ENCODE measurements at places on chromosomes 13 and 19. TPM values are rescaled to one million over a fixed set of nuclear protein-coding genes. Genes with fewer than 3 reads are reported as not detected.

GRCh38 chr19:51693260-51693659 lies at the start of gene SPACA6:
Gene SPACA6 (plus strand): TSS chr19:51693330. CDS start chr19:51693527, 197 bp downstream.
- no peak for DNase-seq

INAFM1 gene
- total RNA-seq: 5.7 TPM

ARHGAP35 gene
- 24.0 TPM for total RNA-seq

- peak; percentile 96 for DNase-seq
Measured at GRCh38 chr19:37251308-37252229, 33.6 kb downstream of the ZNF383 start.

DNA sequence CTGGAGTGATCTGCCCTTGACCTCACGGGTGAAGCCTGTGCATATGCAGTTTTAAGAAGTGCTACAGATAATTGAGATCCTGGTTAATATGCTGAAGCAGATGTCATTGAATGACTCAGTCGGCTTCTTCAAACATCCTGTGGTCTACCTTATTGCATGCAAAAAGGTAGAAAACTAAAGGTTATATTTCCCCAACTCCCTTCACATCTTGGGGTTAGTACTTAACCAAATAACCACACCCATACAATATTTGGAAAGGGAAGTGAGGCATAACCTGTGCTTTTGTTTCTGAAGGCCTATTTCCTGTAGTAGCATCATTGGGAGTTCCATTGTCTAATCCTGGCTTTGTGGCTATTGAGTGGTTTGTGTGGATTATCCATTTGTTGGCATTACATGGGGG lies 58.3 kb downstream of the RAP2A start:
- DNase-seq: no peak

ZNF497 gene
- total RNA-seq: 5.1 TPM

- no peak for DNase-seq
Measured at GRCh38 chr13:45479661-45480060, 14.9 kb downstream of the COG3 start.

GRCh38 chr13:32984857-32985626 lies 31.2 kb upstream of the KL start:
- DNase-seq: peak; percentile 52

GRCh38 chr13:74168263-74168675 lies 34.1 kb upstream of the KLF12 start:
- DNase-seq: no peak

DNA sequence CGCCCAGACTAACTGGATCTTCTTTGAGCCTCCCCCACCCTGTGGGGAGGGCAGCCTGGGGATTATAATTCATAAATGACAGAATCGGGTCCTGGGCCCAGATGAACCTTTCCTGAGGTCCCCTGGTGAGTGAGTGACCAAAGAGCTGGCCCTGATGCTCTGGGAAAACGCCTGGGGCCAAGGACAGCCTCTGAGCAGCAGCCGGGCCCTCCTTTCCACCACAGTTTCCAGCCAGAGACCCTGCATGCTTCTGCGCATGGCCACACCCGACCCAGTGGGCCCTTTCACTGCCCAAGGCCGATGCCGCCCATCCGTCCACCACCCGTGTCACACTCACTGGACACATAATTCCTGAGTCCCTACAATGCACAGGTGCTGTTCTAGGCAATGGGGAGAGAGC lies 43.6 kb upstream of the CCNE1 start:
- no peak for DNase-seq

SPPL2B gene
- total RNA-seq: 9.3 TPM

MYO16 gene
- total RNA-seq: 0.04 TPM

DNA sequence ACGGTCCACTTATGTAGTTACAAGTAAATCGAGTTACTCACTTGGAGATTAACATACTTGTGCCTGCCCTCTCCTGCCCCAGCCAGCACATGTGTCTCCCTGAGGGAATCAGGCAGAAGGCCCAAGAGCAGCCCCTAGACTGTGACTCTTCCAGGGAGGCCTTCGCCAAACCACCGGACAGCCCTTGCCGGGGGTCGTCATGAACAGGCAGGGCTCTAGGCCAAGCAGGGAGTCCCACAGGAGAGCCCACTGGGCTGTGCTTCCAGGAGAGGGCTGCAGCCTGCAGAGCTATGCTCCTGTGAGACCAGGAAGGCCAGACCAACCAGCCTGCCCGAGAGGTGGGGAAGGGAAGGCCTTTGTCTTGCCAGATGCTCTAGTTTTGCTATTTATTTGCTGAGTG lies 283.3 kb downstream of the FOXO1 start:
- no peak for DNase-seq

HSPB6 gene
- total RNA-seq: not detected

GRCh38 chr13:75547917-75548316 lies 1.7 kb upstream of the UCHL3 start:
- DNase-seq: no peak

DNA sequence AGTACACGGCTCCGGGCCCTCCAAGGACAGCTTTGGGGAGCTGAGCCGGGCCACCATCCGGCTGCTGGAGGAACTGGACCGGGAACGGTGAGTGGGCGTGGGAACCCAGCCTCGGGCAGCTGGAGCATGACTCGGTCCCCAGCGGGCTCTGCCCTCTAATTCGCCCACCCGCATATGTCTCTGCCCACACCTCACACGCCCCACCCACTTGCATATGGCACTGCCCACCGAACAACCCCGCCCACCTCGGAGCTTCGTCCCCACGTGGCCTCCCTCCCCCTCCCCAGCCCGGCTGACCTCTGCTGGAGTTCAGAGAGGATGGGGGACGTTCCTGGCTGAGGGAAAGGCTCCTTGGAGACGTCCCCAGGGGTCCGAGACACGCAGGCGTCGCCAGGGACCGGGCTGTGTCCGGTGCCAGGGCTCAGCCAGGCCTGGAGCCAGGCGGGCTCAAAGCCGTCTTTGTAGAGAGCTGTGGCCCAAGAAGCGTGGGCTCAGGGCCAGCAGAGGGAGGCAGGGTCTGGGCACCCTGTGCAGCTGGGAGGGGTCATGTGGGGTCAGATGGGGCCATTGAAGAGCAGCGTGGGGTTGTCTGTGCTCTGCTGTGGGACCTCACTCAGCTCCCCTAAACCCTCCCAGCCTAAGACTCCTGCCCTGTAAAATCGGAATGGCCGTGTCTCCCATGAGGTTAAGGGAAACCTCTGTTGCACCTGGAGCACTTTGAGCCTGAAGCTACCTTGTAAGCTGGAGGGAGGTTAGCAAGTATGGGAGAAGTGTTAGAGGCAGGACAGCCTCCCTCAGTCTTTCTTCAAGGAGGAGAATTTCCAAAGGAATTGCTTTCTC lies 3.8 kb downstream of the APC2 start:
- DNase-seq: peak; percentile 65

IGFL1 gene
- not detected for total RNA-seq

DNA sequence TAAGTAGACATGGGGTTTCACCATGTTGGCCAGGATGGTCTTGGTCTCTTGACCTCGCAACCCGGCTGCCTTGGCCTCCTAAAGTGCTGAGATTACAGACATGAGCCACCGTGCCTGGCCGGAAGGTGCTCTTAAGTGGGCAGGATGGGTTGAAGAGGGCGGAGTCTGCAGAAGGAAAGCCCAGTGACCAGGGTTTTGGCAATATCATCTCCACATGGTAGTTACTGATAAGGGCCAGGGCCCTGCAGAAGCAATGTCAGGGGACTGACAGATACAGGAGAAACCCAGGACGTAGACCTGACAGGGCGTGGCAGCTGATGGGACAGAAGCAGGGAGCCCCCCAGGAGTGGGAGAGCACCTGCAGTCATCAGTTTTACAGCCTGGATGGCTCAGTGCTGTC lies 45.7 kb upstream of the RNF113B start:
- no peak for DNase-seq

CABP5 gene
- not detected for total RNA-seq

GRCh38 chr13:101875091-101875490 lies 422.6 kb downstream of the ITGBL1 start:
- no peak for DNase-seq

SLC25A41 gene
- total RNA-seq: not detected

- DNase-seq: no peak
Measured at GRCh38 chr13:63156816-63157215, 1741.2 kb upstream of the PCDH20 start.
